ENCODE measurements at places on chromosomes 3 and 15.

GRCh38 chr3:99648101-99648500 is 9.7 kb downstream of the COL8A1 start:
- no peak for DNase-seq

DNA sequence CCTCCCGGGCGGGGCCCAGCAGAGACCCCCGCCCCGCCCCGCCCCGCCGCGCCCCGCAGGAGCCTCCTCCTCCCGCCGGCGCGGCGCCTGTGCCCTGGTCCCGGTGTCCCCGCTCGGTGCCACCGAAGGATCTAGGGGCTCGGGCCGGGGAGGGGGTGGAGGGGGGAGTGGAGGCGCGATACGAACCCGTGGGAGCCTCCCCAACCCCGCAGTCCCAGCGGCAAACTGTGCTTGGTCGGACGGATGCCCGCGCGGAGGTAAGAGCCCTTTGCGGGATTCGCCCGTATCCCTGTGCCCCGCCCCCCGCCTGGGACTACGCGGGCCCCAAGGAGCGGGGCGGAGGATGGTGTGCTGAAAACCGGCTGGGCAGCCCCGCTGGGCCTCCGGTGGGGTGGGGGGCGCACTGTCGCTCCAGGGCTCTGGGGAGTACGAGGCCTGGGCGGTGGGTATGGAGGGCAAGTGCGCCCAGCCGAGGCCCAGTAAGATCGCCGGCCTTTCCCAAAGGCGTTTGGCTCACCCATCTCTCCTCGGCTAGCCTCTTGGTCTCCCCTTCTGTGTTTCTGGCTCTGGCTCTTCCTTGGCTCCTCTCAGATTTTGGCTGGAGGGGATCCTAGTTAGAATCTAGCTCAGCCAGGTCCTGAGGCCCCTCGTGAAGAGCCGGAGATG is 65.6 kb upstream of the POLG start:
- no peak for DNase-seq

- no peak for DNase-seq
Measured at GRCh38 chr3:169984292-169984691, 17.7 kb downstream of the SEC62 start.

DNA sequence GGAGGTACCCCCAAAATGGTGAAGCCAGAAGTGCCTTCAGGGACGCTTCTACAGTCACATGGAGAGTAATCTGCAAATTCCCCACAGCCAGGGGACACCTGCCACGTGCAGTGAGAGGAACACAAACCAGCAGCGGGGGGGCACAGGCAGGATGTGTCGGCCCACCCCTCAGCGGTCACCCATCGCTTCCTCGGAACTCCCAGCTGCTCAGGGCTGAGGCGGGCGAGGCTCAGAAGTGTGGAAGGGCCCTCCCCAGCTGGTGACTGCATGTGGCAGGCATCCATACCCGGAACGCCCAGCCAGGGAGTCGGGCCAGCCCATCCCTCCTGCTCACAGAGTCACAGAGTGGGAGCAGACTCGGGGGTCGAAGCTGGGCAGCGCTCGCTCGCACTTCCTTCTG is 63.7 kb downstream of the SLC12A8 start:
- DNase-seq, result no peak

DNA sequence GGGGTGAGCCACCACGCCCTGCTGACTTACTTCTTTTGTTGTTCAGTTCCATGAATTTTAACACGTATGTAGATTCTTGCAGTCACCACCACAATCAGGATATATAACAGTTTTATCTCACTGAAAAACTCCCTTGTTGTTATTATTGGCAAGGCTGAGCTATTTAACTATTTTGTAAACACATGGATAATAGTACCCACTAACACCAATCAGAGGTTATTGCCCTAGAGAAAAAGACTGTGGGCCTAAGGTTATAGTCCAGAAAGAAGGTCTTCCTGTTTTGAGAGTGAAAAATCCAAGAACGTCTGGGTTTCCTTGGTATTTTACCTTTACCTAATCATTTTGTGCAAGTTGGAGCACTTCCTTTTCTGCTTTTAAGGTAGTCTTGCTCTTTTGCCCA is 9.5 kb downstream of the ZWILCH start:
- no peak for DNase-seq

GRCh38 chr3:1093217-1093616 is 393 bp downstream of the CNTN6 start:
- no peak for DNase-seq
